ENCODE measurements at places on chromosomes 5 and 9.

GRCh38 chr9:3793971-3794383 lies 268.2 kb upstream of the RFX3 start:
- no peak for DNase-seq

DNA sequence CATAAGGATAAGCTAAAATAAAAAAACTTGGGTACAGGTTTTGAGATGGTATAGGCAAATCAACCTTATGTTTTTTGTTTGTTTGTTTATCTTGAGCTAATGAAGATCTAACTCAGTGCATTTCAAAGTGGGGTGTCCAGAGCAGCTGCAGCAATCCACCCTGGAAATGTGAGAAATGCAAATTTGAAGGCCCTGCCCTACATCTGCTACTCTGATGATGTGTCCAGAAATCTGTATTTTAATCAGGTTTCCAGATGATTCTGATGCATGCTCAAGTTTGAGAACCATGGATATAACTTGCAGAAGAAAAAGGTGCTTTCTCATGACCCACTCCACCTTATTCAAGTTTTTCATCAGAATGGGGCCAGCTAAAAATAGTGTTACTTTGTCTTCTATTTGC lies 467.0 kb downstream of the NTRK2 start:
- DNase-seq = no peak

DNA sequence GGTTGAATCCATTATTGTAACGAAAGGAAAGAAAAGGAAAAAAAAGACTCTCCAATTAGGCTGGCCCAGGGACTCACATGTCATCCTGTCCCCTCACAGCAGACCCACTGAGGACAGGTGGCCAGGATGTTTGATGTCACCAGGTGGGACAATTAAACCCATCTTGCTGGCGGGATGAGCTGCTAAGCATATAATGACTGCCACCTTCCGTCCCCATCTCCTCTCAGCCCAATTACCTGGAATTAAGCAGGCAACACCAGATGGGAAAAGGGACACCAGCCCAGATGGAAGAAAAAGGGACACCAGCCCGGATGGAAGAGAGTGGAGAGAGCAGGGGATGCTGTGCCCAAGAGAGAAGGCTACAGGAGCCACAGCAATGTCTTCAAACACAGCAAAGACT lies 116.6 kb upstream of the SARDH start:
- no peak for DNase-seq

GRCh38 chr5:2029206-2029605 lies 146.5 kb upstream of the IRX4 start:
- DNase-seq = no peak

DNA sequence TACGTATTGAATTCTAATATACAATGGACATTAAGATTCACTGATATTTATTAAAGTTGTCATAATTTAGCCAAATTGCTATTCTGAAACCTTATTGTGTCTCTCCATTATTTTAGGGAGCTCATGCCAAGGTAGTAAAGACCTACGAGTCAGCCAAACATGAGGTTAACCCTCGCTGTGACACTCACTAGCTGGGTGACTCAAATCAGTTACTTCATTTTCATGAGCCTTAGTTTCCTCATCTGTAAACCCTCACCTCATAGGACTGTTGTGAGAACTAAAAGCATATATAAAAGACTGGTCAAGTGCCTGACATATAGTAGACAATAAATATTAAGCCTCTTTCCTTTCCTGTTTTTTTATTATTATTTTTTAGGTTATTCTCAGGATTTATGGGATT lies 44.0 kb upstream of the PCA3 start:
- no peak for DNase-seq

GRCh38 chr9:69894720-69895119 lies 74.1 kb downstream of the CFAP95 start:
- DNase-seq = no peak

GRCh38 chr5:133680830-133681565 lies 68.7 kb upstream of the FSTL4 start:
- no peak for DNase-seq

GRCh38 chr5:178241688-178242231 lies 9.2 kb upstream of the PHYKPL start:
- no peak for DNase-seq

DNA sequence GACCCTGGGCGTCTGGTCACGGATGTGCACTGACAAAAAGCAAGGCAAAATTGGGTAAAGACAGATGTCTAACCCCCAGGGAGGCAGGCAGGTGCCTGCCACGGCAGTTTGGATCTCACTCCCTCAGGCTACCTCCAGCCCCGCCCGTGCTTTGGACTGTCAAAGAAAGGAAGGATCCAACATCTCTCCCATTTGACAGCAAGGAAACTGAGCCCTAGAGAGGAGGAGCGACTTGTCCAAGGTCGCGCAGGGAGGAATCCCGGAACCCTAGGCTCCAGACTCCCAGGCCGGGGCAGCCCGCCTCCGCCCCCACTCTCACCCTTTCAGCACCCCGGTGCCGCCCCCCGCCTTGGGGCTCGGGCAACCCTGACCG lies 376 bp downstream of the GOLGA1 start:
- peak; percentile 1 for DNase-seq

DNA sequence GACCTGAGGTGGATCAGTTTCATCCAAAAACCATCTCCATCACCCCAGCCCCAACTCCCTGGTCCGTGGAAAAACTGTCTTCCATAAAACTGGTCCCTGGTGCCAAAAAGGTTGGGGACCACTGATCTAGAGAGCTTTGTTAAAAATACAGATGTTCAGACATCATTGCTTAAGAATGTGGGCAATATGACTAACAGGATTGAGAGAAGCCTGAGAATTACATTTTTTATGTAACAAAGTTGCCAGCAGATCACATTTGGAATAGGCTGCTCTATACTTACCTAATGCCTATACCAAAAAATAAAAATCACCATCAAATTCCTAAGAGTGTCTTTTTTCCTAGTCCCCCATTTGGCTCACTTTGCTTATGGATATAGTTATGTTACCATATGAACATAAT lies 143.3 kb downstream of the RAPGEF6 start:
- no peak for DNase-seq

DNA sequence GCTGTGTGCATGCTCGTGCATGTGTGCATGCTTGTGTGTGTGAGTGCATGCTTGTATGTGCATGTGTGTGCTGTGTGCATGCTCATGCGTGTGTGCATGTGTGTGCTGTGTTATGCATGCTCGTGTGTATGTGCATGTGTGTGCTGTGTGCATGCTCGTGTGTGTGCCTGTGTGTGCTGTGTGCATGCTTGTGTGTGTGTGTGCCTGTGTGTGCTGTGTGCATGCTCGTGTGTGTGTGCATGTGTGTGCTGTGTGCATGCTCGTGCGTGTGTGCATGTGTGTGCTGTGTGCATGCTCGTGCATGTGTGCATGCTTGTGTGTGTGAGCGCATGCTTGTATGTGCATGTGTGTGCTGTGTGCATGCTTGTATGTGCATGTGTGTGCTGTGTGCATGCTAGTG lies 30.3 kb upstream of the SH3PXD2B start:
- DNase-seq = no peak

DNA sequence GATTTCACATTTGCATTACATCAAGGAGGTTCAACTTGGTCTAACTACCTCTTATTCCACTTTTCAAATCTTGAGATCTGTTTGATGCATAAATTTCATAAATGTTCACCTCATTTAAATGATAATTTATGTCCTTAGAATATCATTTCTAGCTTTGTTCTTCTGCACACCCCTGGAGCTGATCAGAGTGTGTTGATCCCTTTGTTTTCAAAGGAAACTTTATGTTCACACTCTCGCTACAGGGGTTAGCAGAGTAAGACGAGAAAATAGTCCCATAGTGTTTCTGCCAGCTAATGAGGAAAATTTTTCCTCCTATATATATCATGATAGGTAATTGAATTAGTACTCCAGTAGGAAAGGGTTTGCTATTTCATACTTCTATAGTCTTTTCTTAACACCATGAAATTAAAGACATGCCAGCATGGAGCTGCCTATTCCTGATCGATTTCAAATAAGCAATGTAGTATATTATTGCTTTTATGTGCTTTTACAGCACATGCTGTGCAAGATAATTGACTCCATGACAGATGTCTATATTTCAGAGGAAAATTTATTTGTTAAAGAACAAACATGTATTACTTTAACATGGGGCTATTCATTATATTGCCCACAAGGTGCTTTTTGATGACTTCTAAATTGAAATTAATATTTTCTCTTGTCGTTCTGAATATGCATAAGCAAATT lies 4.8 kb upstream of the PAM start:
- DNase-seq = no peak

- DNase-seq = no peak
Observed at GRCh38 chr9:33158843-33159776, 8.0 kb downstream of the B4GALT1 start.

- DNase-seq = no peak
Observed at GRCh38 chr5:36392186-36392585, 90.5 kb upstream of the RANBP3L start.

GRCh38 chr5:73447530-73448462 lies 781 bp downstream of the FOXD1 start:
- no peak for DNase-seq

DNA sequence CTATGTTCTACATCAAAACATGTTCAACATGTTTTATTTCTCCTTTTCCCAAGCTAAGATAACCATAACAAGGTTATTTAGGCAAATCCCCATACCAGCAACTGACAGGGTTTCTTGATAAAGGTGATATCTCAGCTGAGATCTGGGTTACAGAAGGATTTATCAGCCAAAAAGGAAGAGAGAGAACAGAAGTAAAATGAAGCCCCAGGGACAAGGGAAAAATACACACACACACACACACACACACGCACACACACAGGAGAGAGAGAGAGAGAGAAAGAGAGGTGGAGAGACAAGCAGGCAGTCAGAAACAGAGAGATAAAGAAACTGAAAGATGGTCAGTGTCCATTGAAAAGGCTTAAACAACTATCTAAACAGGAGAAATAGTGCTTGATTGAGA lies 19.7 kb upstream of the MLLT3 start:
- no peak for DNase-seq

- no peak for DNase-seq
Observed at GRCh38 chr5:1983919-1984695, 101.4 kb upstream of the IRX4 start.

GRCh38 chr9:75715360-75715759 lies 175.1 kb upstream of the PCSK5 start:
- DNase-seq = no peak

- no peak for DNase-seq
Observed at GRCh38 chr5:170769246-170769645, 14.3 kb upstream of the GABRP start.

DNA sequence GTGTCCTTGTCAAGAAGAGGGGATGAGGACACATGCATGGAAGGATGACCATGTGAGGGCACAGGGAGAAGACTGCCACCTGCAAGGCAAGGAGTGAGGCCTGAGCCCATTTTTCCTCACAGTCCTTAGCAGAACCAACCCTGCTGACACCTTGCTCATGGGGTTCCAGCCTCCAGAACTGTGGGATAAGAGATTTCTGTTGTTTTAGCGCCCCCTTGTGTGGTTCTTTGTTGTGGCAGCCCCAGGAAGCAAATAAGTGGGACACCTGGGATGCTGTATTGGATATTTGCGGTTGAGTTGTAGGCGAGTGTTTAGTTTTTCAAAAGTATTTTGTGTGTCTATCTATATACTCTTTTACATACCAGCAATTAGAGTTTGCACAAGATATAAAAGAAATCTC lies 206.4 kb downstream of the NXNL2 start:
- no peak for DNase-seq

GRCh38 chr9:80066931-80067330 lies 495.2 kb downstream of the TLE4 start:
- DNase-seq = no peak

GRCh38 chr5:130496215-130496614 lies 592.0 kb downstream of the CHSY3 start:
- DNase-seq = no peak

DNA sequence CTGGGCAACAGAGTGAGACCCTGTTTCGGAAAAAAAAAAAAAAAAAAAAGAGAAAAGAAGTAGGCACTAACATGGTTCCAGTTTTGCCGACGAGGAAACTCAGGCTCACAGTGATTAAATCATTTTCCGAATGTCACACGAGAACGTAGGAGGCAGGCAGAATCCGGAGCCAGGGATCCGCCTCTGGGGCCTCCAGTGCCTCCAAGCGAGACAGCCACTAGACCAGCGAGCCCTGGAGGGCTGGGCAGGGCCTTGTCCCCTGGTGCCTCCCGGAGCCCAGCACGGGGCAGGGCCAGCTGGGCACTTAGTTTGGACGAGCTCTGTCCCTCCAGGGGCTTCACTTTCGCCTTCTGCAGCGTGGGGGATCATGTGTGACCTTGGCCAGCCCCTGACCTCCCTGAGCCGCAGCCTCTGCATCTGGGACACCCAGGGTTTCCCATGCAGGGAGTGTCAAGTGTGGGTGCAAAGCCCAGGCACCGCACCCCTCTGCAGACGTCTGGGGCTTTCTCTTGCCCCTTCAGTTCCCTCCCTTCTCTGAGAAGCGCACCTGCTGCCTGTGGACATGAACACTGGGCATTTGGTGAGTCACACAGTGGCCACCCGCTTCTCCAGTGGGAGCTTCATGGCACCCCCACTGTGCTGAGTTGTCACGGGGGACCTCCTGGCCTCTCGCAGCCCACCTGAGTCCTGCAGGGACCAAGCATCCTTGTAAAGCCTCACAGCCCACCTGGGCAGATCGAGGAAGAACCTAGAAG lies 80.3 kb downstream of the RXRA start:
- DNase-seq = no peak

- DNase-seq = no peak
Observed at GRCh38 chr5:150945486-150945885, 40.7 kb upstream of the ZNF300 start.
